ENCODE measurements at places on chromosomes 16 and 17. TPM values are rescaled to one million over a fixed set of nuclear protein-coding genes. Genes with fewer than 3 reads are reported as not detected.

DNA sequence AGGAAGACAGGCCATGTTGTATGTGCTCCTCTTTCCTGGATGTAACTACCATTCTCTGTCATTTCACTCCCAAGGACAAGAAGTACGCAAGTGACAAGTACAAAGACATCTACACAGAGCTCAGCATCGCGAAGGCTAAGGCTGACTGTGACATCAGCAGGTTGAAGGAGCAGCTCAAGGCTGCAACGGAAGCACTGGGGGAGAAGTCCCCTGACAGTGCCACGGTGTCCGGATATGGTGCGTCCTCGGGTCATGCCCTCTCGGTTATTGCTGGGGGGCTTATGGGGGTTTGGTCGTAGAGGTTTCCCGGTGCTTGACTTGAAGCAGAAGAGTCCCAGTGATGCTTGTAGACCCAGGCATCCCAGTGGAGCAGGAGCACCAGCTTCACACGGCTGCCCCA is 29.0 kb downstream of the PLD6 start:
- DNase-seq = no peak

SEPTIN12 gene
- total RNA-seq = not detected

GRCh38 chr17:12637015-12637414 is 28.7 kb upstream of the MYOCD start:
- peak; percentile 37 for DNase-seq

DNA sequence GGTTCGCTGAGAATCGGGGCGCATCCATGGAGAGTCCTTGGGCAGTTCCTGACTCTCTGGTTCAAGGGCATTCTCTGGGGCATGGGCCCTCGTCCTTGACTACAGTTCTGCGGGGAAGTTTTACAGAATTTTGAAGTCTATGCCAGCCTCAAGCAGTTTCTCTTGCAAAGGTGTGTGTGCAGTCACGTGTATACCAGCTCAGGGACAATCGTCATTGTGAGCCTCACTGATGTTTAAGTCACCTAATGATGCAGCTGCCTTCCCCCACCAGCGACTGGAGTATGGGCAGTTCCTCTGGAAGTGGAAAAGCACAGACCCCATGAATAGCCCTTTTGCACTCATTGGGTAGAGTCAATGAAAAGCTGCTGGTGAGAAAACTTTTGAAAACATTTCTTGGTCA is 1.3 kb downstream of the PLCG2 start:
- DNase-seq = no peak

STAT5B gene
- 11.2 TPM for total RNA-seq

DNA sequence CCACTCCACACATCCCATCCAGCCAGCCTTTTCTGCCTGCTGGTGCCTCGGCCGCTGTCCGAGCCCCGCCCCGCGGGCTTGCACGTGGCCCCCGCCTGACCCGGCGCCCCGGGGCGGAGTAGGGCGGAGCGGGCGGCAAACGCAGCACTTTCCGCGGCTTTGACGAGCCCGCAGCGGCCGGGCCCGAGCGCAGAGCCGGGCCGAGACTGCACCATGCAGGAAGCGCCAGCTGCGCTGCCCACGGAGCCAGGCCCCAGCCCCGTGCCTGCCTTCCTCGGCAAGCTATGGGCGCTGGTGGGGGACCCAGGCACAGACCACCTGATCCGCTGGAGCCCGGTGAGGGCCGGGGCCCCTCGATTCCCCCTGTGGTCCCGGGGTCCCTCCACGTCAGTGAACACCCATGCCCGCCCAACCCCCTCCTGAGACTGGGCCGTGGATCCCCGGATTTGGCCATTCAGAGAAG is at the start of gene HSF4:
Gene HSF4 (plus strand): TSS at position 147 of the 463 bp plus-strand sequence. CDS start 67 bp downstream, at position 214.
- no peak for DNase-seq

- peak; percentile 98 for DNase-seq
These were observed at the start of gene ZNF232 for GRCh38 chr17:5111402-5112204. Gene ZNF232 (minus strand): TSS chr17:5111878. CDS start chr17:5111822, 56 bp downstream.

DNA sequence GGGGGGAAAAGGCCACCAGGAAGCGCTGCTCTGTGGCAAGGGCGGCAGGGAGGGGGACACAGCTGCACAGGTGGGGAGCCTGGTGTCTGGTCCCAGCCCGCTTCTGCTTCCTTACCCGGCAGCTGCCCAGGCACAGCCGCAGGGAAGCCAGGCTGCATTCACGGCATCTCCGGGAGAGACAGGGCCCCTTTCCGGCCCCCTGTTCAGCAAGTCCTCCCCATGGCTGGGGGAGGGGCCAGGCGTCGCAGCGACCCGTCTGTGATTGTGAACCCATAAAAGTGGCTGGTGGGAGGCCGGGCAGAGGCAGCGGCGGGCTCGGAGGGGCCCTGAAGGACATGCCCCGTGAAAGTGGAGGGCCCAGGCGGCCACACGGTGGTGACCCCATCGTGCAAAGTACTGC is 28.7 kb downstream of the SOX8 start:
- DNase-seq = peak; percentile 57

DHRS7C gene
- not detected for total RNA-seq

- DNase-seq = no peak
These were observed 17.6 kb upstream of the C16orf82 start for GRCh38 chr16:27049117-27049516.

GRCh38 chr17:27457360-27457715 is 1.1 kb downstream of the KSR1 start:
- DNase-seq = no peak

- no peak for DNase-seq
These were observed 231.2 kb downstream of the FOXL1 start for GRCh38 chr16:86809458-86809955.

- DNase-seq = no peak
These were observed 40.2 kb upstream of the PLCG2 start for GRCh38 chr16:81738783-81739496.

- peak; percentile 90 for DNase-seq
These were observed 123.0 kb downstream of the GOSR1 start for GRCh38 chr17:30600060-30600829.

GRCh38 chr17:42684929-42685556 is 2.7 kb downstream of the CNTNAP1 start:
- DNase-seq = no peak

DNA sequence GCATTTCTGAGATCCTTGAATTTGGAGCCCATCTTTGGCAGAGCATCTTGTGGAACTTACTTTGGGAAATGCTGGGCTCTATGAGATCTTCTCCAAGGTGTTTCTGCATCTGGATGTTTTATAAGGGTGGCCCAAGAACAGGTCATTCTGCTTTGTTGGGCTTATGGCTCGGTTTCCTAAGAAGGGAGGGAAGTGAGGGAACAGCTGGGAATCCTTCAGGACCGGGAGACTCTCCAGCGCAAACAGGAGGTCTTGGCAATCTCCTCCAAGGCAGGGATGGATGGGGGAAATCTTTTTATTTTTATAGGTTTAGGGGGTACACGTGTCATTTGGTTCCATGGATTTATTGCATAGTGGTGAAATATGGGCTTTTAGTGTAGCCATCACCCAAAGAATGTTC is 54.7 kb downstream of the IRX3 start:
- no peak for DNase-seq

DNA sequence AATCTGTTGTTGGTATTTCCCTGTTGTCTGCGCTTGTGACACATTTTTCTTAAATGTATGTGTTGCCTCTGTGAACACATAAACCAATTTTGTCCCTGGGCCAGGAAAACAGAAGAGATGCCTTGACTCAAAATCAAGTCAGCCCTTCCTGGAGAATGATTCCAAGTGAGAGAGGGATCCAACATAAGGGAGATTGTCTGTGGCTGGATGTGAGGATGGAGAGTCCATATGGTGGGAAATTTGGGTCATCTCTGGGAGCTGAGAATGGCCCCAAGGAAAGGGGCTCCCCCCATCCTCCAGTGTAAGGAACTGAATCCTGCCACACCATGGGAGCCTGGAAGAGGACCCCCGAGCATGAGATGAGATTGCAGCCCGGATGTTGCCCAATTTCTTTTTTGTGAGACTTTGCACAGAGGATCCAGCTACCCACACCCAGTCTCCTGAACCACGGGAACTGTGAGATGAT is 13.5 kb downstream of the CRYM start:
- DNase-seq = no peak

DNA sequence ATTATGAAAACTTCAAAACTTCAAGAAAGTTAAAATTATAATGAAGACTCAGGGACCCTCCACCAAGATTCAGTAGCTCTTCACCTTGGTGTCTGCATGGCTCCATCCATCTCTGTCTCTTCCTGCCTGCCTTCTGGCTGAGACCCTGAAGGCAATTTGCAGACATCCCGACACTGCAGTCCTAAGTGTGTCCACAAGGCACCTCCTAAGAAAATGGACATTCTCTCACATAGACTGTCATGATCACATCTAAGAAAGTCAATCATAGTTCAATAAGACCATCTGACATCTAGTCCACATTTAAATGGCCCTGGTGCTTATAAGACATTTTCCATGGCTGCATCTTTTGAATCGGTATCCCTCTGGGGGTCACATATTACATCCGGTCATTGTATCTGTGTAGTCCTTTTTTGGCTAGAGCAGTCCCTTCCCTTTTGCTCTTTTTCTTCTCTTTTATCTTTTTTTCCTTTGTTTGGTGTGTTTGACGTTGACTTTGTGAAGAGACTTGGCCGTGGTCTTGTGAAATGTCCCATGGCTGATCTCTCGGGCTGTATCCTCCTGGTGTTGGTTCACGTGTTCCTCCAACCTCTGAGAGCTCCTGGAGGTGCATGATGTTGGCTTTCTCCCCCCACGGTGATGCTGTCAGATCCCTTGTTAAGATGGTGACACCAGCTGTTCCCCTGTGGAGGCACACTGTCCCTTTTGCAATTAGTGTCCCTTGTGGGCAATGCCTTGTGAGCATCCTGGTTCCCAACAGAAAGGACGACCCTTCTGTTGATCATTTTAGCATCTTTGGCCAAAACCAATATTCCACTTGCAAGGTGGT is 5.0 kb upstream of the TNFRSF13B start:
- no peak for DNase-seq

- DNase-seq = no peak
These were observed 119.1 kb upstream of the SMURF2 start for GRCh38 chr17:64781014-64781756.

ABCC3 gene
- total RNA-seq = 1.2 TPM

- no peak for DNase-seq
These were observed 24.1 kb downstream of the ANKRD40 start for GRCh38 chr17:50683434-50684287.

- DNase-seq = peak; percentile 88
These were observed 29.2 kb upstream of the LRRC75A start for GRCh38 chr17:16521070-16521727.

DNA sequence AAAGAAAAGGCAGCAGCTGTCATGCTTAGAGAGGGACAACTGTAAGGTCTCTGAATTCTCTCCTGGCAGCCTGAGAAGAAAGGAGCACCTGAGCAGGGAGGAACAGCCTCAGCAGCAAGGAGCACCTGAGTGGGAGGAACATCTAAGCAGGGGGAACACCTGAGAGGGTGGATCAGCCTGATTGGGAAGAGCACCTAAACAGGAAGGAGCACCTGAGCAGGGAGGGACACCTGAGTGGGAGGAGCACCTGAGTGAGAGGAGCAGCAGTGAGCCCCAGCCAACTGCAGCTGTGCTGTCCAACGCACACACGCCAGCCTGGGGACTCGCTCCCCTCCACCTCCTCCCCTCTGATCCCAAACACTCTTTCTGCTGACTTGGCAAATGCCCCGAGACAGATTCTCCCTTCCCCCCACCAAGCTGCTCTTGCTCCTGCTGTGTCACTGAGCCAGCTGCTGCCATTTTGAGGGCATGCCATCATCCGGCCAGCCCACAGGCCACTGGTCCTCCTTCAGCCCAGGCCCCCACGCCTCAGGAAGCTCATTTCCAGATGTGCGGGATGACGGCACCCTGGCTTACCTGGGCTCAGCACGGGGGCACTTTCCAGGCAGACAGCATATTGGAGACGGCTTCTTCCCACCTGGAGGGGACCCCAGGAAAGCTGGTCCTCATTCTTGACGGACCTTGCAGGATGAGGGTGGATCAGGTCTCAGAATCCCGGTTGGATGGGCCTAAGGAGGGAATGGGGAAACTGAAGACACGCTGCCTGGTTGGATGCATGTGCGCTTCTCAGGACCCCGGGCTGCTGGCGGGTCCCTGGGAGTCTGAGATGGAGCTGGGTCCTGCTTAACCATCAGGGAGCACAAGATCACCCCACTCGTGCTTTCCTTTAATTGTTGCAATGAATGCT is 57.7 kb upstream of the RBFOX3 start:
- no peak for DNase-seq

ASPHD1 gene
- 2.5 TPM for total RNA-seq

- no peak for DNase-seq
These were observed 71.0 kb downstream of the MSI2 start for GRCh38 chr17:57327176-57327970.

DNA sequence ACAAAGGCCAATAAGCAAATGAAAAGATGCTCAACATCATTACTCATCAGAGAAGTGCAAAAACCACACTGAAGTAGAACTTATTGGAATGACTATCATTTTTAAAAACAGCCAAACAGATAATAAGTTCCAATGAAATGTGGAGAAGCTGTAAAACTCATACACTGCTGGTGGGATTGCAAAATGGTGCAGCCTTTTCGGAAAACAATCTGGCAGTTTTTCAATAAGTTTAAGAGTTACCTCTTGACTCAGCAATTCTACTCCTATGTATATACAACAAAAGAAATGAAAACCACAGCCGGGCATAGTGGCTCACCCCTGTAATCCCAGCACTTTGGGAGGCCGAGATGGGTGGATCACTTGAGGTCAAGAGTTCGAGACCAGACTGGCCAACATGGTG is 49.3 kb downstream of the AKAP10 start:
- no peak for DNase-seq

CCL7 gene
- total RNA-seq = not detected

DNA sequence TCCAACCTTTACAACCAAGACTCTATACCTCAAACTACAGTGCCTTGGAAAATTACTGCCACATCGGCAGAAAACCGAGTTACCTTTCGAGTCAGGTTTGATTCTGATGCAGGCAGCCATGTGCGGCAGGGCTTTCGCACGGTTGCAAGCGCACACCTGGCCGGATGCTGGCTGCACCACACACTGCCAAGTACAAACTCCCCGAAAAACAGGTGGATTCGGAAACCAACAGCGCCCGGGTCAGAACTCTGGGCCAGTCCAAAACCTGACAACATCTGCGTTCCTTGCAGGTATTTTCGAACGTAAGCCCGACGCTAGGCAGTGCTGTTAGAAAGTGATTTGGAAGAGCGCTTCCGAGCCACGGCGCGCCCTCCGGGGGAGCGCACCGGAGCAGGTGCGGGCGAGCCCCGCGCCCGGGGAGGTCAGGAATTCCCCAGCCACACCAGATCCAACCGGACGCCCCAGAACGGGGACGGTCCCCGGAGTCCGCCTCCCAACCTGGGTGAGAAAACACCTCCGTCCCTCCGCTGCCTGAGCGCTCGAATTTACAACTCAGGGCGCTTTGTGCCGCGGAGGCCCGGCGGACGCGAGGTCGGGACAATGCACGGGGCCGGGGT is 1.2 kb downstream of the USP7 start:
- DNase-seq = peak; percentile 20

DNA sequence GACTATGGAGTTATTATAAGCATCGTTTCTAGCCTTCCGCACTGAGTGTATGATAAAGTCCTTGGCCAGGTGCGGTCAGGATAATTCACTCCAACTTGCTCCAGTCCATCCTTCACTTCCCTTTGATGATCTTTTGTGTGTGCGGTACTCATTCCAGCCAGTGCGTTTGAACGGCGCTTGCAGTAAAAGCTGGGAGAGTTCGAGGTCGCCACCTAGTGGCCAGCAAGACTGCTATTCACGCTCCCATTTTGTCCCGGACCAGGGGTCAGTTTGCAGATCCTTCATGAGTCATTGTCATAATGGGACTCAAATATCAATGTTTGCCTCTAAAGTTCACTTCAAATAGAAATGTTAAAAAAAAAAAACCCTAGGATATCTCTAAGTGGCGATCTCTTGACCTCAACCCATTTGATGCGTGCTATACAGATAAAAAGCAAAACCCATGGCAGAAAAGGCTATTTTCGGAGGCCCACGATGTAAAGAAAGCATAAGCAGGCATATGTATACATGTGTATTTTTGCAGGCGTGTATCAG is 417.1 kb downstream of the TMEM114 start:
- peak; percentile 82 for DNase-seq

GID4 gene
- 14.0 TPM for total RNA-seq

All from A673 (cell line).